ENCODE measurements at places on chromosomes 2 and 18. TPM values are rescaled to one million over a fixed set of nuclear protein-coding genes. Genes with fewer than 3 reads are reported as not detected.

DNA sequence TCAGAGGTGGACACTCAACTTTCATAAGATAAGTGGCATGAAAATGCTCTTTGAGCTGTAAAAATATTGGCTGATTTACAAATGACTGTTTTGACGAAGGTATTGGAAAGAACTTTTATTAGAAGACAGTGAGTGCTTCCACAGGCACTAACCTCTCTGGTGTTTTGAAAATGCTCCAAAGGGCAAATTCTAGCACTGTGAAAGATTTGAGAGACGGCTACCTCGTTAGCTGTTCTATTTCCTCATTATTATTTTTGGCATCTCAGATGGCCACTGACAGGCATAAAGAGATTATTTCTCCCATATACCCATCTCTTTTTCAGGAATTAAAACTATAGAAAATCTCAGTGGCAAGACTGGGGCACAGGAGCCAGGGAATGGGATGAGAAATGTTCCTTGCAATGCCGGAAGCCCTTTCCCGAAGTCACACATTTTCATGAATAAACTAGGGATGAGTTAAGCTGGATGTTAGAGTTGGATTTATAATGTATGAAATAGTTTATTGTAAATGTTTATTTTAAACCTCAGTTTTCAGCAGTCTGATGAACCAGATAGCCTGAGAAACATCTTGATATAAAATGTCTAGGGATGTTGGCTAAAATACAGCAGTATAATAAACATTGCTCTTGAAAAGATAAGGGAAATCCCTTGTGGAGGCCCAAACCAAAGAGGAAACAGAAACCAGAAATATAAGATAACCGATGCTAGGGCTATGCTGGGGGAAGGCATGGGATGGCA, 175.7 kb downstream of the ASB1 start:
- no peak for DNase-seq

DNA sequence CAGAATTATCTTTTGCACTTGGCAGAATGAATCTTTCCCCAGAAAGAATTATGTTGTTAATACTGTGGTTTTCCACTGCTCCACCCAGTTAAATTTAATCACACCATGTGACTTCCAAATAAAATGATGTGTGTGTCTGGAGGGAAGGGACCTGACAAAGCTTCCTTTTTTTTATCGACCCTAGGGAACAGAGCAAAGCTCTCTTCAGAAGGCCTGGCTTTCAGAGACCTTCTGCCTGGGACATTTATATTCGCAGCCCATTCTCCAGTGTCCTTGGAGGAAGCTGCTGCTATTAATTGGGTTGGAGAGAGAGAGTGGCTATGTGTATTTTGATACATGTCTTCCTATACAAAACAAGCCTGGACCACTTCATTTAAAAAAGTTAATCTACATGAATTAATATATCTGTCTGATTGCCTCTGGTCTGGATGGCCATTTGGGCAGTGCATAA, 233.7 kb downstream of the PRKCE start:
- DNase-seq, result no peak

DNA sequence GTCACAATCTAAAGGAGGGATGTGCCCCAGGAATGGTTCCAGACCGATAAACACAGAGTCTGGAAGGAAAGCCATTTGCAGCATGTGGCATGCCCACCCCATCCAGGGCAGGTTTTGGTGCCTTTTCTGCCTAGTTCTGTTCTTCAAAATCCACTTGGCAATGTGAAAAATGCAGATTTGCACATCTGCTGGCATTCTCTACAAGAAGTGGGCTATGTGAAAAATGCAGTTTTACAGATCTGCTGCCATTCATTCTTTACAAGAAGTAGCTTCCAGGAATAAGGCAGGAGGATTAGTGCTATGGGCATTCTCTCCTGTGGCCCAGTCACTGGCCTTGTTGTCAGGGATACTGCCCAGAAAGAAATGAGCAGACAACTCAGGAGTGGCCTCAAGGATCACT, 68.1 kb downstream of the C1D start:
- DNase-seq, result no peak

- DNase-seq, result no peak
These were observed 90.5 kb downstream of the TMEM17 start for GRCh38 chr2:62415518-62415917.

- no peak for DNase-seq
These were observed 83.9 kb downstream of the INHBB start for GRCh38 chr2:120429586-120430500.

- no peak for DNase-seq
These were observed 19.5 kb downstream of the BOLA3 start for GRCh38 chr2:74128206-74128605.

GRCh38 chr18:58222432-58223125, 178.6 kb downstream of the NEDD4L start:
- DNase-seq, result no peak

DNA sequence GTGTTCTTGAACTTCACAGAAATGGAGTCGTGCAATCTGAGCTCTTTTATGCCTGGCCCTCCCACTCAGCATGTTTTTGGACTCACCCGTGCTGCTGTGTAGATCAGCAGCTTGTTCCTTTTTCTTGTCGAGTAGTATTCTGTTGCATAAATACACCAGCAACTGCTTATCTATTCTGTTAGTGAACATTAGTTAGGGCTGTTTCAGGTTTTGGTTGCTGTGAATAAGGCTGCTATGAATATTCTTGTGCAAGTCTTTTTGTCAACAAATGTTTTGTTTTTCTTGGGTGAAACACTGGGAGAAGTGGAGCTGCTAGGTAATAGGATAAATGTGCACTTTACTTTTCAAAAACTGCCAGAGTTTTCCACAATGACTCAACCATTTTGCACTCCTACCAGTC, 15.3 kb upstream of the CIDEA start:
- no peak for DNase-seq

- DNase-seq, result no peak
These were observed 200.3 kb downstream of the CMPK2 start for GRCh38 chr2:6665093-6666045.

DNA sequence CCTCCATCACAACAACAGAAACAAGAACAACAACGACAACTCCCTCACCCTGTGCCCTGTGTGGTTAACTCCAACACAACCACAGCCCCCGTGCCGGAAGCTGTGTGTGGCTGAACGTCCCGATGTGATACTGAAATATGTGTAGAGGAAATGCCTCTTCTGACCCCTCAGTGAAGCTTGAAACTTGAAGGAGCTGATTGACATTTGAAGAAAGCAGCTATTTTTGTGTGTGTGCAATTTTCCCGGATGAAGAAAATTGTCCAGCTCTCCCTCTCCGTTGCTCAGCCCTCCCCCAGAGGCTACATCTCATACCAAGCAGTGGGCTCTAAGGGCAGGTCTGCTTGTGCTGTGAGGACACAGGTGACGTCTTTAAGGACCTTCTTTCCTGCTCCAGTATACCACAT, 173.8 kb downstream of the ICOS start:
- no peak for DNase-seq

DNA sequence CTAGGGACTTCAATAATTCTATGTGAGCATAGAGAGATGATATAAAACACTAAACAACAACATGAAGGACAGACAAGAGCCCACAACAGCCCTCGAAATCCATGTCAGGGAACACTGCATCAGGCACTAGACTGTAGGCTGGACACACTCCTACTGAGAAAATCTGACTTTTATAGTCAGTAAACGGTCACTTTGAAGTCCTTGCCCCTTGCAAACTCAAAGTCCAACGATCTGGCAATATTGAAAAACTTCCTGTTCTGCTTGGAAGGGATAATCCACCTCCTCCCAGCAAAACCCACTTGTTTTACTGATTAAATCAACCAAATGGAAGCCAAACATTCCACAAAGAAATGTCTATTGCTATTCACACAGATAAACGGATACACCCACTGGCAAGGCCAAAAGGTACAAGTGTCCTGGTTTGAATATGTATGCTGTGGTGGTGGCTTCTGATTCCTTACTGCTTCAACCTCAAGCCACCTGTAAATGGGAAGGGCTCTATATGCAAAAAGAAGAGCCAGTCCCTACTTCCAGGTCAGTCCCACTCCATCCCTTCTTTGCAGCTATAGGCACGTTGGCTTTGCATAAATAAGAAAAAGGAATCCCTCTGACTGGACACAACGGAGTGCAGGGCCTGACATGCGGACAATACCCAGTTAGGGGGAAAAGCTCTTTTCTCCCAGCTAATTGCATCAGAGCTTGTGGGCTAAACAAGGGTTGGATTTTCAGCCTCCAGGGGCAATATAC, 56.6 kb downstream of the STK39 start:
- no peak for DNase-seq

DNA sequence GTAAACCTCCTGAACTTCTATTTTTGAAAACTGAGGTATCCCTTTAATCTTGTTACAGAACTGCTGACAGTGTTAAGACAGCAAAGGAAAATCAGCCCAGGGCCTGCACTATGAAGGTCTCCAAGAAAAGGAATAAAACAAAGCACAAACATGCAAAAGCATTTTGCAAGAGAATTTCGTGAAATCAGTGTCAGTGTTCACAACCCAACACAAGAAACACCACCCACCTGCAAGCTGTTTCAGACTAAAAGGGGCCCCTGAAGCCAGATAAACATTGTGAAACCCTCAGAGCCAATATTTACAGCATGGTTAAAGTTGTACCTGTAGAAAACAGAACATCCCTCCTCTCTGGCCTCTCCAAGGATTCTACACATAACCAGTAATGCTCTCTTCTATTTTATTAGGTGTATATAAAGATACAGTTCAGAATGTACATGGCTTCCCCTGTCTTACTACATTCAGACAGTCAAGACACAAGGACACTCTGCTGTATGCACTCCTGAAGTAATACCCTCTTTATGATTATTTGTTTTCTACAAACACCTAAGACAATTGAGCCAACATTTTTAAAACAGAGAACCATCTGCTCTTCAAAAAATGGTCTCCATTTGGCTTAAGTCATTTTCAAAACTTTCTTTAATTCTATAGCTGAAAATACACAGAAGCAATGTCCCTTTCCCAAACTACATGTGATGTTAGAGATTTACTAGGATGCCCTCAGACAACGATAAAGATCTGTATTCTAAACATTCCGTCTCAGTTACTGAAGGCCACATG, 149.5 kb upstream of the ZFP36L2 start:
- DNase-seq, result no peak

GRCh38 chr18:1270081-1270480, 365.4 kb downstream of the ADCYAP1 start:
- no peak for DNase-seq

GRCh38 chr18:45760462-45761036, 36.6 kb downstream of the SLC14A1 start:
- no peak for DNase-seq

DNA sequence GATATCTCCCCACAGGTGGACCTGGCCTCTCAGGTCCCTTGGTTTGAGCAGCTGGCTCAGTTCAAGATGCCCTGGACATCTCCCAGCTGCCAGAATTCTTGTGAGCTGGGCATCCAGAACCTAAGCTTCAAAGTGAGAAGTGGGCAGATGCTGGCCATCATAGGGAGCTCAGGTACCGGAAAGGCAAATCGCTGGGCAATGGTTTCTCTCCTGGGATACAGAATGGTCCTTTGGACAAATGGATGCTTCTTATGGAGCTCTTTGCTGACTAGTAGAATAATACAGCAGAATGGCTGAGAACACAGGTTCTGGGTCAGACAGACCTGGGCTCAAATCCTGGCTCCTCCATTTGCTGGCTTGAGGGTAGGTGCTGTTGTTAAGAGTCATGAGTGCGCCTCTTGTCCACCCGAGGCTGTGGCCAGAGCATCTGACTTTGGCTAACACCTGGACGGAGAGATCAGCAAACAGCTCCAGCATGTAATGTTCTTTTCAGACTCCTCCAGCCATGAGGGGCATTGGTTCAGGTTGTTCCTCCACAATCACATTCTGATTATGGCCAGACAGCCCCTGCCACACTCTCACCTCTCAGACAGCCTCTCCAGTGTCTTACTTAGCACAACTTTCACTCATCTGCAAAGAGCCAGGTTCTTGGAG, 7.5 kb downstream of the ABCG8 start:
- no peak for DNase-seq

DNA sequence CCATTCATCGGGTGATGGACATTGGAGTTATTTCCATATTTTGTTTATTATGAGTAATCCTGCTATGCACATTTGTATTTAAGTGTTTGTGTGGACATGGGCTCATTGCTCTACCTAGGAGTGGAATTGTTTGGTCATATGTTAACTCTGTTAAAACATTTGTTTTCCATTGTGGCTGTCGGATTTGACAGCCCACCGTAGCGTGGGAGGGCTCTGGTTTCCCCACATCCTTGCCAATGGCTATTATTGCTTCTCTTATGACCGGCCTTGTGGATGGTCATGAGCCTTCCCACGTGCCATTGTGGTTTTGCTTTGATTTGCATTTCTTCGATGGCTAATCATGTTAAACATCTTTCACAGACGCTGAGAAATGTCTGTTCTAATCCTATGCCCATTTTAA, 92.0 kb downstream of the ZNF236 start:
- DNase-seq, result no peak

GRCh38 chr2:193240752-193241151, 1046.0 kb upstream of the TMEFF2 start:
- no peak for DNase-seq

DNA sequence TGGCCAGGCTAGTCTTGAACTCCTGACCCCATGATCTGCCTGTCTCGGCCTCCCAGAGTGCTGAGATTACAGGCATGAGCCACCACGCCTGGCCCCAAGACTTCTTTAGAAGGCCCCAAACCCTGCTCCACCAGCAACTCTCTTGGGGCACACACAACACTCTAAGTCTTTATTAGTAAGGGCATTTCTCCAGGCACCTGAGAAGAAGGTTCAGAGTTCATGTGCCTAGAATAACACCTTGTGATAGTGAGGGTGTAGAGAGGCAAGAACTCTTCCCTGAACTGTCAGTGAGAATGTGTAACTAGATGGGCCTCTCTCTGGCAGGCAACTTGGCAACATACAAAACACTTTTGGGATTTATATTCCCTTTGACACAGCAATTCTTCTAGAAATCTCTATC, 43.8 kb downstream of the SH2D6 start:
- no peak for DNase-seq

DNA sequence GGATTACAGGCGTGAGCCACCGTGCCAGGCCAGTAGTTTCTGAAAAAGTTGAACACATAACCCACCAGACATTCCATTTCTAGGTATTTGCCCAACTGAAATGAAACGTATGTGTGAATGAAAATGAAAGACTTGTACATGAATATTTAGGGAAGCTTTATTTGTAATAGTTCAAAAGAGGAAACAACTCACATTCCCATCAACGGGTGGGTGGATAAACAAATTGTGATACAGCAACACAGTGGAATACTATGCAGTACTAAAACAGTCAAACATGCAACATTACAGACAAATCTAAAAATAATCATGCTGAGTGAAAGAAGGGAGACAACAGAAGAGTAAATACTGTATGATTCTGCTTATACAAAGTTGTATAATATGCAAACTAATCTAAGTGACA, 46.8 kb downstream of the TMEM131 start:
- DNase-seq, result no peak

GRCh38 chr18:13381944-13382365, 163.4 kb downstream of the LDLRAD4 start:
- DNase-seq, result peak; percentile 85

- no peak for DNase-seq
These were observed 68.3 kb downstream of the NEB start for GRCh38 chr2:151665959-151666358.

The XIRP2 gene
- not detected for total RNA-seq

The TWIST2 gene
- total RNA-seq, result 10.4 TPM
